ENCODE measurements at places on chromosomes 4 and X.

DNA sequence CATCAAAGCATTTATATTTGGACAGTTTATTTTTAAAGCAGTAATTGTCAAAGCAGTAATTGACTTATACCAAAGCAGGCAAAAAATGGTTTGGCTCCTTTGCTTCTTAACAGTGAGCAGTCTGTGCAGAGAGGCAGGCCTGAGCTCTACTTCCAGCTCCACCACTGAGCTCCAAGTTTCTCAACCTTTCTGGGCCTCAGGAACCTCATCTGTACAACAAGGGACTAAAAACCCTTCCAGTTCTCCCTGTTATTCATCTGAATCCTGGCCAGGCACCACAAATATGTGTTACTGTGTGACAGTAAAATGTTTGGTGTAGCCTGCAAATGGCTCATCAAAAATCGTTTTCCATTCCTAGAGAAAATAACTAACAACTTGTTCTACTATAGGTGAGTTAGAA is 88.7 kb upstream of the TTC29 start:
- no peak for DNase-seq

- no peak for DNase-seq
These were observed 254.6 kb downstream of the CBLL2 start for GRCh38 chrX:22527302-22527701.

DNA sequence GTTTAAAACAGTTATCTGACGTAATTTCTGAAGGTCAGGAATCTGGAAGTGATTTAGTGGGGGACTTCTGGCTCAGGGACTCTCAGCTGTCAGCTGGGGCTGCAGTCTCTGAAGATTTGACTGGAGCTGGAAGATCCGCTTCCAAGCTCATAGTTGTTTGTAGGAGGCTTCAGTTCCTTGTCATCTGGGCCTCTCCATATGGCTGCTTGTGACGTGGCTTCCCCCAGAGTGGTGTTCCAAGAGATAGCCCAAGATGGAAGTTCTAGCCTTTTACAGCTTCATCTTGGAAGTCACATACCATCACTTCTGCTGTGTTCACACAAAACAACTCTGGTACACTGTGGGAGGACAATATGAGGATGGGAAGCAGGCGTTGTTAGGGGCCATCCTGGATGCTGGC is 2.1 kb downstream of the MPC1L start:
- DNase-seq: no peak

DNA sequence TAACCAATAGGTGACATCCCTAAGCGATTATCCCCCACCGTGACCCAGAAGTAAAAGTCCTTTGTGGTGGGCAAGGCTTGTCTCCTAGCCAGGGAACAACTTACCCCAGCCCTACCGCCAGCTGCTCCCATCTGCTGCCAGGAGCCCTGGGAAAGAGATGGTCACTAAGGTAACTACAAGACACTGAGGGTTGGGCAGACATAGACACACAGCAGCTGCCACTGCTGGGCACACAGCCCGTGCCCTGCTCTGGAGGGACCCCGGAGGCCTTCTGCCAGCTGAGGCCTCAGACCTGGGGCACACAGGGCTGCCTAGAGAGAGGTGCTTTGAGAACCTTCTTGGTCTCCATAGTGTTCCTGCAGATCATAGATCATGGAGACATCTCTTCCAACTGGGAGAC is 53.0 kb upstream of the PROM1 start:
- DNase-seq: no peak

DNA sequence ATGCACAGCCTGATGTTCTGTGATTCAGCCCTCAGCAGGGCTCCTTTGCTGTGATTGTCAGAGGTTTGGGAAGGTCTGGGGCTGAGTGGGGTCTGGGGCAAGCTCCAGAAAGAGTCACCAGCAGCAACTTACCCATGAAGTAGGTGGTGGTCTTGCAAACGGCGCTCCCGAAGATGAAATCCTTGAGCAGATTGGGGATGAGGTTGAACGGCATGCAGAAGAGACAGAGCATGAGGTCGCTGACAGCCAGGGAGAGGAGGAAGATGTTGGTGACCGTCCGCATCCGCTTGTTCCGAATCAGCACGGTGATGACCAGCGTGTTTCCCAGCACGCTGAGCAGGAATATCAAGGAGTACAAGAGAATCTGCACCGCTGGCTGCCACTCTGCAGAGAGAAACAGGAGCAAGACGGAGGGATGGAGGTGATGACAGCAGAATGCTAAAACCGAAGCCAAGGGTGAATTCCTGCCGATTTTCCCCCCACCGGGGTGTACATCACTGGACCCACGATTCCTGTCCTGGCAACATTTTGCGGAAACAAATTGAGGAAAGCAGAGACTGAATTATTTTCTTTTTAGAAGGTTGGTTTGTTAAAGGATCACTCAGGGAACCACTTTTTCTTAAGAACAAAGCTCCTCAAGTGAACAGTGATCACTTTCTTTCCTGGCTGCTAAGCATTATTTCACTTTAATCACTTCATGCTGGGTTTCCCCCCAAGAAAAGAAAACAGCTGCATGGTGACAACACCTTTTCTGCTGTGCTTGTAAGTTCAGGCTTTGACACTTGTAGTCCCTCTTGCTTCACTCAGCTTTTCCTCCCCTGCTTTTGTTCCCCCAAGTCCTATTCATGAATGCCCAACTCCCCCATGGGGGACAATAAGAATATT is 941 bp downstream of the CCKAR start:
- no peak for DNase-seq
